ENCODE measurements at places on chromosomes 6 and 20.

DNA sequence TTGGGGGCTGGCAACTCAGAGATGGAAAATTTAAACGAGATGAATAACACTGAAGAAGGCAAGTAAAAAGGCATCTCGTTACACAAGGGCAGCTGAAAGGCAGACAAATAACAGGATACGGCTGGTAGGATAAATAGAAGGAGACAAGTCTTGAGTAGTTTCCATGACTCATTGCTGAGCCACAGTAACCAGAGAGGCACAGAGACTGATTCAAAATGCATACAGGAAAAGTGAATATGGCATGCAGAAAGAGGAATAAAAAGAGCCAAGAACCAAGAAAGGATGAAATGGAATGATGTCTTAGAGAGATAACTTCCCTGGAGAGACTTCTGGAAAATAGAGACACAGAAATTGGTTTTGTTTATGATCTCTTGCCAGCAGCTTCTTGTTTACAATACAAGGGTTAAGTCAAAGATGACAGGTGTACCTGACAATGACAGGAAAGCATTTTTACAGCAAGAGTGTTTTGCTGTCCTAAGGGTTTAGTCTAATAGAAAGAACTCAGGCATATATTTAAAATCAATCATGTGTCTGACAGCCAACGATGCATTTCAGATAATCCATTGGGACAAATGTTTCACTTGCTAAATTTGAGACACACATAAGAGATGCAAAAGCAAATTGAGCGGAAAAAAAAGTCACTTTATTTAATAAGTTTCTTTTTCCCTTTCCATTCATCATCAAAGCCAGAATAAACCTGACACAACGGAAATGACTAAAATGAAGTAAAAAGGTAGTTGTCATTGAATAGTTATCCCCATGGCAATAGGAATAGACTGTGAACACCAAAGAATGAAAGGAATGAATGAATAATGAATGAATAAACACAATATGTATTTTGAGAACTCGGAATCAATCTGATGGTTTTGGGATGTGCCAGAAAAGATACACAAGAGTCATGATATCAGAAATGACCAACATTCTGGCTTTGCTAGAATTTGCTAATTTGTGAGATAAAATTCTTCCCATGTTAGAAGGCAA, 68.0 kb upstream of the KCNQ5 start:
- DNase-seq: no peak

- no peak for DNase-seq
Measured at GRCh38 chr6:133070410-133071043, 170.6 kb upstream of the EYA4 start.

DNA sequence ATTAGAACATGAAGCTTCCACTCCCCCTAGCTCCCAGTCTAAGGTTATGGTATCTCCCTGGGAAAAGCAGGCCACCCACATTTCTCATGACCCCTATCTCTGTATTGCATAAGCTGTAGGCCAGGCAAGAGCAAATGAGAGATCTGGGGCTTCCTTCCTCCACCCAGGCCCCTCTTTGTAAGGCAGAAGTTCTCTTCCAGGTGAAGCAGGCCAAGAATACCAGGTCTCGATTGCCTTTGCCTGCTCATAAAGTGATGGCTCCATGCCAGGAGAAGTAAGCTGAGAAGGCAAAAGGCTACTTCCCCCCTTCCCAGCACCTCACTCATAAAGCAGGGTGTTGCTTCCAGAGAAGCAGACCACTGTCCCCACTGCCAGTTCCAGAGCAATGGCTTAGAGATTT, 144.1 kb upstream of the KCNK16 start:
- DNase-seq: no peak

GRCh38 chr20:56091628-56092234, 86.4 kb upstream of the CBLN4 start:
- no peak for DNase-seq

DNA sequence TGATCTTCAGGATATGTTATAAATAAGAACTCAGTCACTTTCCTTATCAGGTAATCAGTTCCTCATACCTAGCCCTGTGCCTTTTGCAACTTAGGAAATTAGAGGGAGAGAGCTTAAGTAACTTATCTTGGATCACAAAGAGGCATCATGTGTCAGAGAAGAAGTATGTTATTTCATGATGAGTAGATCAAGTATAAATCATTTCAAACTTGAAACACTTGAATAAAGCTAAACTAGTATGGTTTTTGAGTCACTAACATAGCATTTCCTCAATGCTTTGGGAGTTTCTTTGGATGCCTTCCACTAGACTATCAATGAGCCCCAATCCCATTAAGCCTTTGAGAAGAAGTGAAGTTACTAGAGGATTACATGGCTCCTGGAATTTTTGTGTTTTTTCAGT, 102.6 kb upstream of the TNFAIP3 start:
- no peak for DNase-seq

GRCh38 chr6:42281570-42281969, 63.9 kb upstream of the MRPS10 start:
- DNase-seq: no peak

DNA sequence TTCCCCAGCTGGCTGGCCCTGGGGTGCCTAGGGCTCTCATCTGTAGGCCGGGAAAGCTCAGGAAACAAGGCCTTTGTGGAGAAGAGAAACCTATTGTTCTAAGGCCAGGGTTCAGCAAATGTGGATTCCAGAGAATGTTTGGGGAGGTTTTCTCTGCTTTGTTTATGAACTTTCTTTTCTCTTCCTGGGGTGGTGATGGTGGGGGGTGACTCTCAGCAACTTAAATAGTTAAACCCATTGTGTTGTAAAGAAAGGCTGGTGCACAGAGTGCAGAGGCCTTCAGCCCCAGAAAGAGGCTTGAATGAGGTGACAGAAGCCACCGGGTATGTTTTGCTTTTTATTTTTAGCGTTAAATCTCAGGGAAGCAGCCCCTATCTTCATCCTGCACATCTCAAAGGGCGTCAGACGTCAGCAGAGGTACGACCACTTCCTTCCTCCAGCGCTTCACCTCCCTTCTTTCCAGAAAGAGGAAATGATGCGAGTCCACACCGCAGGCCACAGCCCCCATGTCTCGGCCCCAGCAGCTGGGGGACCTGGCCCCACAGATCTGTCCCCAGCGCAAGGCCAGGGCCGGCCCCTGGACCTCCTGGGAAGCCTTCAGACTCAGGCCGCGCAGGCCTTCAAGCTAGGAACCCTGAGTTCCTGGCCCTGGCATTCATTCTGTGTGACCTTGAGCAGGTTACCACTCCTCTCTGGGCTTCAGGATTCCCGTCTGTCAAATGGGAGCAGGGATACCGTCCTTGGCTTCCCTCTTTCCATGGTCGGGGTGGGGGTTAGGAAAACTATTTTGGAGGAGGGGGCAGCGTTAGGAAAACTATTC, 605 bp upstream of the PPP1R16B start:
- no peak for DNase-seq

DNA sequence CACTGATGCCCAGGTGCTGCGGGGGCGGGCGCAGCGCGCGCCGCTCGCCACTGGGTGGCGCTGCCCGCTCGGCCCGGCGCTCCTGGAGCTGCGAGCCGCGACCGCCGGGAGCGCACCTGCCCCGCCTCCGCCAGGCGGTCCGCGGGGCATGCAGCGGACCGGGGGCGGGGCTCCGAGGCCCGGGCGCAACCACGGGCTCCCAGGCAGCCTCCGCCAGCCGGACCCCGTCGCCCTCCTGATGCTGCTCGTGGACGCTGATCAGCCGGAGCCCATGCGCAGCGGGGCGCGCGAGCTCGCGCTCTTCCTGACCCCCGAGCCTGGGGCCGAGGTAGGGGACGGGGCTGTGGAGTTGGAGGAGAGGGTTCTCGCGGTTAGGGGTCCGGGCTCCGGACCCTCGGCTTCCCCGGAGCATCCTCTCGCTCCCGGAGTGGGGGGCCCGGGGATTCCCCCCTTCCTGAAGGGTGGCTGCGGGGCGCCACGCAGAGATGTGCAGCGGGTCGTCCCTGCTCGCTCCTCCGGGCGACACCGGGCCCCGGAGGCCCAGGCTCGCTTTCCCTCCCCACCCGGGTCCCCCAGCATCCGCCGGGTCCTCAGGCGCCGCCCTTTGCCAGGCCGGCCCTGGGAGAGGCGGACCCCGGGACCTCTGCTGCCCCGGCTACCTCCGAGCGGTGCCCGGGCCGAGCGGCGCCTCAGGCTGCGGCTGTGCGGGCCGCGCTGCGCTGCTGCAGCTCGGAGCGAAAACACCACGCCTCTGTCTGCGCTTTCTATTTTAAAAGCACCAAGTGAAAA, at the start of gene BCAS4:
TSS of gene BCAS4 (plus strand) at position 216 of the 789 bp plus-strand sequence. CDS start at position 239, 23 bp downstream.
- no peak for DNase-seq

GRCh38 chr6:140319209-140319608, 944.8 kb upstream of the CITED2 start:
- no peak for DNase-seq
